Dorsolateral prefrontal cortex (tissue), 122 donors: ENCODE measurements at places on chromosomes 4 and X.

- DNase-seq: no peak
Observed at GRCh38 chr4:25258980-25259578, 25.2 kb downstream of the PI4K2B start.

DNA sequence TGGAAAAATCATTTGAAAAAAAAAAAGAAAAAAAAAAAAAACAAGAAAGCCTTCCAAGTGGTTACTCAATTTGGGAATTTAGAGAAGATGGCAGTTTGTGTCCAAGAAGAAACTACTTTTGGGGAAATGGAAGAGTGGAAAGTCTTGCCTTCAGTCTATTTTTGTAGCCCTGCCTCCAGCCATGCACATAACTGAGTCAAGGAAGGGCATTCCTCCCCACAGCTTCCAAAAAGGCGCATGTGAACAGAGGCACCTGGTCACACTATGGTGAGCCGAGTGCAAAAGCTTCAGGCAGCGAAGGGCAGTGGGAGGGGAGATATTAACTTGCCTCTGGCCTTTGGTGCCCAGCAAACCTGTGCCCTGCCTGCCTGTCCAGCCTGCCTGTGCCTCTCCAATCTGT lies 163.7 kb downstream of the SMIM20 start:
- no peak for DNase-seq

DNA sequence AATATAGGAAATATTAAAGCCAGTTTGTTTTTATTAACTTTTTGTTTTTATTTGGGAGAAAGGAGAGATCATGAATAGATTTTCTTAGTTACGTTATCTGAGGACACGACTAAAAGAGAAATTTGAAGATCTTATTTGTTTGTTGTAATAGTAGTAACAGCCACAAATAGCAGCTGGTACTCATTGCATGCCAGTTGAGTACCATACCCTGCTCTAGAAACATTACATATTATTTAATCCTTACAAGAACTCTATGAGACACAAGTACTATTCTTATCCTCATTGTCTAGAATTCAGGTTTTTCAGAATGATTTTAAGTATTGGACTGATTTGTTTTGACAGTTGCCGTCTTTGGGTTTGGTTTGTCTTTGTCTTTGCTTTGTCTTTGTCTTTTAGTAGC lies 31.8 kb downstream of the USP53 start:
- no peak for DNase-seq

DNA sequence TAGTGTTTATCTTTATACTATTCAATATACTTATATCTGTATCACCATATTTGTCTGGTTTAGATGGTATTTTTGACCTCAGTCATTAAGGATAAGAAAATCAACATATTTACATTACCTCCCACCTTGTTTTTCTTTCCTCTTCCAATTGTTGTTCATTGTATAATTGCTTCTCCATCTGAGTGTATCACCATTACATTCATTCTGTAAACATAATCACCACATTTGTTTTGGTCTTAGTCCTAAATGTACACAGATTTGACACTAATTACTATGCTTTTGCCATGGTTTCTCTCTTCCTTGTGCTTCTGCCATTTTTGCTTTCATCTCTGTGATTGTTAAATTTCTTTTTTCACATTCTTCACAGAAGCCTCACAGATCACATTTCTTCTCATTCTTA lies 12.7 kb downstream of the ARMCX6 start:
- no peak for DNase-seq

DNA sequence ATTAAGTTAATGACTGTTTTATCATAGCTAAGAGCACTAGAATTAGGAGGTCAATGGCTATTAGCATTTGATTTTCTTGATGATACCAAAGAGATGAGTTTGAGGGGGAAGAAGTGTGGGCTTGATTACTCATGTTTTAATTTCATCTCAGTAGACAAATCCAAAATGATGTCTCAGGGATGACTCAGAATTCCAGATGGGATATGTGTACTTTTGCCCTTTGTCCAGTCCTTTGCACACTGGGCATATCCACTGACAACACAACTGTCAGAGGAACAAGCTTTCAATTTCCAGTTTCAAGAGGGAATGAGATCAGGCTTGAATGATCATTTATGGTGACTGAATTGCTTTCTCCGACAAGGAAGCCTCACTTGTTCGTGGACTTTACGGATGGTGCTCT lies 325.3 kb upstream of the FTHL17 start:
- no peak for DNase-seq

DNA sequence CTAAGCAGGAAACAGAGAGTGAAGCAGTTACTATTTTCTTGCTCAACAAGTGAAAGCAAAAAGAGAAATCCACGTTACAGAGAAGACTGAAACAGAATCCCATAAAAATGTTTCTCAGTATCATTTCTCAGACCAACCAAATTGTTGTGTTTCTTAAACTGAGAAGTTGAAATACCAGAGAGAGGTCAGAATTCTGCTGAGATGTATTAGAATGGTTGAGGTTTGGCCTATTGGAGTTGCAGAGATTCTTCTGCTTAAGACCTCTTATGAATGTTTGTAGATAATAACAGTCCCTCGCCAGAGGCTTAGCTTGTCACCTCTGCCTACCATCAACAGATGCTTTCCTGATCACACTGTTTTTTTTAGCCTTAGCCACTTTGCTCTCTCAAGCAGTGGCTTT lies 481.4 kb downstream of the TRIML1 start:
- DNase-seq: no peak

- DNase-seq: no peak
Observed at GRCh38 chr4:57093845-57094831, 16.0 kb downstream of the IGFBP7 start.

GRCh38 chrX:9942086-9942485 lies 25.1 kb upstream of the CLDN34 start:
- DNase-seq: no peak

- no peak for DNase-seq
Observed at GRCh38 chr4:169208090-169208455, 62.7 kb downstream of the SH3RF1 start.

GRCh38 chr4:155569960-155570515 lies 96.6 kb upstream of the GUCY1A1 start:
- DNase-seq: no peak
